T-helper 2 cell (primary cell): ENCODE measurements at places on chromosomes 1 and 21.

DNA sequence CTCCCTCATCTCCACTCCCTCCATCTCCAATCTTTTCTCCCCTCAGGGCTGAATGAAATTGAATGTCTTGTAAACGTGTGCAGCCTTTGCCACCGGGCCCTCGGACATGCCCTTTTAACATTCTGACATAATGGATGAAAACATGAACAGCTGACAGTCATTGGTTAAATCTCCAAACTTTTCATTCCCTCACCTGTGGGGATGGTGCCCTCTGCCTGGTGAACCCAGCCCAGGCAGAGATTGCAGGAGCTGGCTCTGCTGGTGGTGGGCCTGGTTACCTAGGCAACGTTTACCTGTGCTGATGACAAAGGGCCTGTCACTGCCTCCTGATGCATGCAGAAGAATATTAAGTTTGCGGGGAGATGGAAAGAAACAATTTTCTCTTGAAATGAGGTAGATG, 21.3 kb downstream of the ST6GALNAC3 start:
- no peak for DNase-seq

DNA sequence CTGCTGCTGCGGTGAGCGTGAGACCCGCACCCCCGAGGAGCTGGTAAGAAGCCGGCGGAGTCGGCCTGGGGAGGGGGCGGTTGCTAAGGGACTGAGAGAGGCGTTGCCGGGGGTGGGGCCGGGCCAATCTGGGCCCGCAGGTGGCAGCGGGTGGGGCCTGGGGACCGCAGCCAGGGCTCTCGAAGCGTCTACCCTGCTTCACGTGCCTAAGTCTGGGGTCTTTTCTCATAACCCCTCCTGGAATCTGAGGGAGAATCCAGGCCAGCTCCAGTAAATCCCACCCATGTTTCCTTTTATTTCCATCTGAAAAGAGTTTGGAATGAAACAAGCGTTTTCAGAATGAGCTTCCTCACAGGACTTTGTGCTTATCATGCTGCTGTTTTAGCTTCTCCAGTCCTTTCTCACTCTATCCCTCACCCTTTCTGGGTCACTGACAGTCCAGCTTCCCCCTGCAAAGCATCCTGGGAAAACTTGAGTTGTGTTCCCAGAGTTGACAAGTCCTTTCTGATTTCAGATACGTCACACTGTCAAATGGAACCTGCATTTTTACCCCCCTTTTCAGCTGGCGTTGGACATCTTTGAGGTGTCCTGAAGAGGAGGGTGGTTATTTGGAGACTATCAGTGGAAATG, 431 bp downstream of the CLCN6 start:
- DNase-seq: no peak

DNA sequence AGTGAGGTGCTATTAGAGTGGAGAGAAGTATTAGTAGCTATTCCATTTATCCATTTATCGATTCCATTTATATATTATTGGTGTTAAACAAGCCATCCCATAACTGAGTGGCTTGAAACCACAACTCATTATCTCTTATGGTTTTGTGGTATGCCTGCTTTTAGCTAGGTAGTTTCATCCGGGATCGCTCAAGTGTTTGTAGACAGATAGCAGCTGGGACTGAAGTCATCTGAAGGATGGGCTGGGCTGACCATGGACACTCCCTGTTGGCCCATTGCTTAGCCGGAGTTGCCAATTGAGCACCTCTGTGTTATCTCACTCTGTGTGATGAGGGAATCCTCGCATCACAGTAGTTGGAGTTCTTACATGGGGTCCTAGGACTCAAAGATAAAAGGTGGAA, 622.5 kb downstream of the PLA2G4A start:
- DNase-seq: no peak

DNA sequence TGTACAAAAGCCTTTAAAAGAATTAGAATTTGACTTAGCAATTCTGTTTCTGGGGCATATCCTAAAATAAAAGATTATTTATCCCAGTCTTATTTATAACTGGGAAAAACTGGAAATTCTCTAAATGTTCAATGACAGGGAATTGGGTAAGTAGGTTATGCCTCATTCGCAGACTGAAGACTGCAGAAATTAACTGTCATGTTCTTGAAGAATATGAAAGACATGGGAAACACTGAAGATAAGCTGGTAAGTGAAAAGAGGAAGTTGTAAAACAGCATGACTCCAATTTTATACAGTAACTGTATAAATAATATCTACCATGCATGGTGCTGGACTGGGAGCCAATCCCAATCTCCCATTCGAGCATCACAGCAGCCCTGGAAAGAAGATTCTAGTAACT, 50.6 kb upstream of the SLC2A1 start:
- DNase-seq: no peak

DNA sequence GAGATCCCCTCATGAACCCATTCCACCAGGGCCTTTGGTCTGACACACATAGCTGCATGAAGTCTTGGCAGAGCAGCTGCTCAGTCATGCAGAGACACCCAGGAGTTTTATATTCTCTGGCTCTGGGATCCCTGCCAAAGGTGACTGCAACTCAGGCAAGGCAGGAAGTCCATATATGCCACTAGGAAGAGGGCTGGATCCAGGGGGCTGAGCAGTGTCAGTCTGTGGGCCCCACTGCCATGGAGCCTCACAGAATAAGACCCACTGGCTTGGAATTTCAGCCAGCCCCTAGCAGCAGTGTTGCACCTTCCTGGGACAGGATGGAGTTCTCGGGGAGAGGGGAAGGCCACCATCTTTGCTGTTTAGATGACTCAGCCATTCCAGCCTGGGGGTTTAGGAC, 199.7 kb downstream of the TBX15 start:
- DNase-seq: no peak

GRCh38 chr1:110177775-110178174, 27.5 kb downstream of the SLC6A17 start:
- no peak for DNase-seq

GRCh38 chr21:14527696-14528652, 18.1 kb downstream of the SAMSN1 start:
- DNase-seq: no peak

- DNase-seq: no peak
Measured at GRCh38 chr1:221897321-221897721, 155.4 kb upstream of the DUSP10 start.

- DNase-seq: no peak
Measured at GRCh38 chr1:10389271-10389973, 9.4 kb upstream of the PGD start.

DNA sequence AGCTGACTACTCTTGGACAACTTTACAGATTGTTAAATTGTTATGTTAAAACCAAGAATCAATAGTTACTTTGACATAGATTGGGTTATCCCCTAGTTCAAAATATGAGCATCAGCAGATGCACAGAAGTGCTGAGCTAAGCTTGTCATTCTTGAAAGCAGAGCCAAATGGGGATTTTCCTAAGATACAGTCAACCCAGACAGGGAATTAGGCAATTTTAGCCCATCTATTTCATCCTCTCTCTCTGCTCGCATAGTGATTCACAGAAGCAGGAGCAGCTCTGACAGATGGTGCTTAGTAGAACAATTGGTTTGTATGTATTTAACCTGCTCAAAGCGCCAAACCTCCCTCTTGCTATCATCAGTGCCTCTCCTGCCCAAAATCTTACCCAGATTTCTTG, 27.9 kb upstream of the PRRC2C start:
- DNase-seq: no peak

DNA sequence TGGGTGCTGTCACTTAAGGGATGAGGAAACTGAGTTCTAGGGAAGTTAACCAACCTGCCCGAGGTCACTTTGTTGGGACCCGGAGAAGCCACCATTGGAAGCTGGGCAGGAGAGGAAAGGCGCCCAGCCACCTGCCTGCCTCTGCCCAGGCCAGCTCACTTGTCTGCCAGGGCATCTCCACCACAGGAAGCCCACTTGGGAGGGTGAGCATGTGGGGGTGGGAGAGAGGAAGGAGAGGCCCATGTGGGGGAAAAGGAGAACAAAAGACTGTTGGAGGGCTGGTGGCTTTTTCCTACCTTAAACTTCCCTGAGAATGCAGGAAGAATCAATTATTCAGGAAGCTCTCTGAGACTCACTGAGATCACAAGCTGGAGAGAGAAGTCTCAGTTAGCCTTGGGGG, 43.8 kb upstream of the SELENON start:
- no peak for DNase-seq

DNA sequence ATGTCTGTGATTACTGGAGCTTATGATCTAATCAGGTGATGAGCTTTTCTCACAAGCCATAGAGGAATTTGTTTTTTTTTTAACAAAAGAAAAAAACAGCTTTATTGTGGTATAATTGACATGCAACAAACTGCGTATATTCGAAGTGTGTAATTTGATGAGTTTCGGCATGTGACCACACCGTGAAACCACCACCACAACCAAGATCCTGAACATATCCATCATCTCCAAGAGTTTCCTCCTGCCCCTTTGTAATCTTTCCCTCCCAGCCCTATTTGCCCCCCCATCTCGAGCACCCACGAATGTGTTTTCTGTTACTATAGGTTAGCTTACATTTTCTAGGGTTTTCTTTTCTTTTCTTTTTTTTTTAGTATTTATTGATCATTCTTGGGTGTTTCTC, 4.7 kb downstream of the PGBD2 start:
- no peak for DNase-seq

GRCh38 chr1:111956155-111956771, 33.2 kb downstream of the KCND3 start:
- no peak for DNase-seq

GRCh38 chr1:94253456-94254017, 16.2 kb upstream of the ARHGAP29 start:
- DNase-seq: no peak

GRCh38 chr1:164637461-164638375, 78.7 kb downstream of the PBX1 start:
- DNase-seq: no peak

DNA sequence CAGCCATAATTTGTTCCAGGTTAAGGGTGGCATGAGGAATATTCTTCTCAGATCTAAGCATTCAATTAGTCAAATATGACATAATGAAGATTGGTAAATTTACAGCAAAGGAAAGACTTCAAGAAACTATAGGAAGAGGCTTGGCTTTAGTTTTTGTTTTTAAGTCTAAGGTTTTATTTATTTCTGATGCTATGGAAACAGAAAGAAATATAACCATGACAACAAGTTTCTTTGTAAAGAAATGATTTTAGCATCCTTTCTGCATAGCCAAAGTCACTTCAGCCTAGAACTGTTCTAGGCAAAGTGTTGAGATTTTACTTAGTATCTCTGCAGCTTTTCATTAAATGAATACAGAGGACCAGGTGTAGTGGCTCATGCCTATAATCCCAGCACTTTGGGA, 27.7 kb downstream of the PEA15 start:
- no peak for DNase-seq

DNA sequence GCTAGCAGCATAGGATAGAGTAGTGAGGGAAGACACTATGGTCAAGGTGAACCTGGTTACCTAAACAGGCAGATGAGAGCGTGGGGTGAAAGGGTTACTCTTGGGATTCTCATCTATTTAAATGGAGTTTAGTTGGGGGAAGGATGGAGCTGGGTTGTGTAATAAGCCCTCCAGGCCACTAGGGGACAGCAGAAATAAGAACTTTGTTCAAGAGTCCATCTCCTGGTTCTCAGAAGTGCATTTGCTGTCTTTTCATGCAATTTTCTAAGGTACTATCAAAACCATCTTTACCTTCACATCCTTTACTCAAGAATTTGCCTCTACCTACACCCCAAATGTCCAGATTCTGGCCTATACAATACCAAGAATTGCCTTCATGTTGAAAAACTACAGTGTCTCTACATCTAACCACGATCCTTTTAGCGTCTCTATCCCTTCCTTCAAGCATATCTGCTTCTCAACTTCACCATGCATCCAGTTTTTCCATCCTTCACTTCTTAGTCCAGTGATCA, 28.0 kb downstream of the SLAMF1 start:
- DNase-seq: no peak

GRCh38 chr1:167121375-167122120, 27.7 kb downstream of the STYXL2 start:
- peak; percentile 24 for DNase-seq

DNA sequence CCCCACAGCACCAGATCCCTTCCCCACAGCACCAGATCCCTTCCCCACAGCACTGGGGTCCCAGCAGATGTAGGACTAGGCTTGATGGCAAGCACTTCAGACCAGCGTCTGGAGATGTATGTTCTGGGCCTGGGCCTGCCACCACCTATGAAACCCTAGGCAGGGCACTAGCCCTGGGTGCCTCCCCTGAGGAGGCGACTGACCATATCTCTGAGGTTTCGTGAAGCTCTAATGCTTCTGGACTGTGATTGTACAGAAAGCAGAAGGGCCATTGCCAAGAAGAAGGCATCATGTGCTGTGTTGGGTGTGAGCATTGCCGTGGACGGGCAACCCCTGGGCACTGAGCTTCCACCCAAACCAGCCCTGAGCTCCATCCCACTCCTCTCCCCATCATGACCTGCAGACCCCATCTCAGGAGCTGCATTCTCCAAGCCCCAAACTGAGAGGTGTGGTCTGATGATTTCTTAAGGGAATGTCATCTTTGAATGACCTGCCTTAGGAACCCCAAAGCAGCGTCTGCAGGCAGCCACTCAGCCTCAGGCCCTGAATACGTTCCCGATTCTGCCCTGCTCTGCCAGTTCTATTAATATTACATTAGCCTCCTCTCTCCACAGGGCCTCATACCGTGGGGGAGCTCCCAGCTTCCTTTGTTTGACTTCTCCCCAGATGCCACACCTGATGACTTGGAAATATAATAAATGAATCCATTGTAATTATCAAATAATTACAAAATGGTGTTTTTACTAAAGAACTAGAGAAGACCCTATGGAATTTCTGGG, 163.4 kb downstream of the TRIM33 start:
- no peak for DNase-seq

DNA sequence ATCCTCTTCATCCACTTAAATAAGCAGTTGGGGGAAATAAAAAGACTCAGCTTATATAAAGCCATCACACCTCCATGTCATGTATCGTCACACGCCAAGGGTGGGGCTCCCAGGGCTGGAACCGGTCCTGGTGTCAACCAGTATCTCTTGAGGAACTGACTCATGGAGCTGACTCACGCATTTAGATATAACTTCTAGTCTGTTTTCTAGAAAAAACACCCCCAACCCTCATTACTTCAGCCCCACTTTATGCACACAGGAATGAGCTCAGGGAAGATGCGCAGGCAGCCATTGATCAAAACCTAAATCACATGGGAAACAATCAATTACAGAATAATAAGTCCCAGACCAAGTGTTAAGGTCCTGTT, 6.9 kb upstream of the IL22RA1 start:
- peak; percentile 21 for DNase-seq

DNA sequence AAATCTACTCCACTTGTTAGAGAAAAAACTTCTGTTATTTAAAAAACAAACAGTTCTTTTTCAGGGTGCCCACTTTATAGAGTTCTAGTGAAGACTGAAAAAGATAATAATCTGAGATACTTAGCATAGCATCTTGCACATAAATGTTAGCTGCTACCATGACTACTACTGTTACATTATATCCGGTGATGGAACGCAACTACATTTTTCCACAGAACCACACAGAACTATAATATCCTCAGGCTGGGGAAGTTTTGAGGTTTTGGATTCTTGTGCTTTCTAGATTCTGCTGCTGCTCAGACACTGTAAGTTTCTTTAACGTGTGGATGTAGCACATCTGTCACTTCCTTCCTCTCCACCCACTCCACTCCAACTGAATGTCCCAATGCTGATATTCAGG, 110.3 kb downstream of the PTPN14 start:
- no peak for DNase-seq
